ENCODE measurements at places on chromosomes 5 and 9. TPM values are rescaled to one million over a fixed set of nuclear protein-coding genes. Genes with fewer than 3 reads are reported as not detected.

- no peak for DNase-seq
Observed at GRCh38 chr5:176660530-176660859, 13.2 kb downstream of the TSPAN17 start.

DNA sequence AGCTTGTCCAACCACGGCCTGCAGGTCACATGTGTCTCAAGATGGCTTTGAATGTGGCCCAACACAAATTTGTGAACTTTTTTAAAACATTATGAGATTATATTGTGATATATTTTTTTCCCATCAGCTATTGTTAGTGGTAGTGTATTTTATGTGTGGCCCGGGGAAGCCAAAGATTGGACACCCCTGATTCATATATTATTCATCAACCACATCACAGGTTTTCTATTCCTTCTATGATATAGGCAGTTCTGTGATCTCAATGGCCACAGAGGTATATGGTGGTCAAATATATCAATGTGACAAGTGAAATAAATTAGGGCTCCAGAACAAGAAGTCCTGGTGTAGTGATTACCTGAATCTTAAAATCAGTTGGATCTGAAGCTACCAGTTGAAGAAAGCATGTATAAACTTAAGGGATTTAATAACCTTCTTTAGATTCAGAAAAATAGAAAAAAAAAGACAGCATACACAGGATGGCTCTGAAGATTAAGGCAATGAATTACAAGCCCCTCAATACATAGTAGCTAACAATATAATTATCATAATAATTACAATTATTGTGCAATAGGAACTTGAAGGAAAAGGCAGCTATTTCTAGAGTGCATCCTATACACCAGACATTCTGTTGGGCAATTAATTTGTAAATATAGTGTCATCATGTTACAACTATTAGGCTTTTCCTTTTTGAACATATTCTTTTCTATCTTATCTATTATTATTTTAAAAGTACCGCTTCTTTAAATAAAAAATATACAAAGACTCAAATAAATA is 530.4 kb upstream of the PTPRD start:
- no peak for DNase-seq

- no peak for DNase-seq
Observed at GRCh38 chr9:113476511-113476916, 13.0 kb downstream of the RGS3 start.

- no peak for DNase-seq
Observed at GRCh38 chr5:129077433-129078075, 17.0 kb upstream of the ISOC1 start.

LMX1B gene
- not detected for total RNA-seq

UNC5A gene
- total RNA-seq, result 0.07 TPM

PDGFRB gene
- total RNA-seq, result 27.1 TPM

Measured in mucosa of descending colon (tissue), 3 donors.